ENCODE measurements at places on chromosomes 6 and 20.
A peak's percentile ranks its signal among the peaks of the same experiment; 100 is the strongest.

DNA sequence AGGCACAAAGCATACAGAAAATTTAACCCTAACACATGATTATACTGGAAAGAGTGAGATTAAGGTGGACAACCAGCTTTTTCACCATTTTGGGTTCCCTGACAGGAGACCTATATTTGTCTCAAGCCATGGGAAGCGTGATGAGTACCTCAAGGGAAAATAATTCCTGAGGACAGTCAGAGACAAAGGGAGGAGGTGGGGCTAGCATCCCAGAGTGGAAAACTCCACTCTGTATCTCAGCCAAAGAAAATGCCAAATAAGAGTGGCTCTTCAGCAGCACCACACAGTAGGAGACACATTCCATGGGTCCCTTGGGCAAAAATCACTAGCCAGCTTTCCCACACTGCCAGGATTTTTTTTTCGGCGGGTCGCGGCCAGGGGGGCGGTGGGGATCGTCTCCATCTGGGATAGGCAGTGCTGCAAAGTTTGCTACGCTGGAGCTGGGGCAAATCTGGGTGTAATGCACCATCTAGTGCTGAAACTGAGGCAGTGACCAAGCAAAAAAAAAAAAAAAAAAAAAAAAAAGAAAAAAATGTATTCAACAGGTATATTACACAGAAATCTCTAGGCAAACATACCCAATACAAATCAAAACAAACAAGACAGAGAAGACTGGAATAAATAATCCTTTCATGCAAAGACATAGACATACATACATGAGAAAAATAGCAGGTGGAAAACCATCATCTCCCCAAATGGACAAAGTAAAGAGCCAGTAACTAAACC, 77.3 kb upstream of the SLC35F1 start:
- DNase-seq, result no peak

DNA sequence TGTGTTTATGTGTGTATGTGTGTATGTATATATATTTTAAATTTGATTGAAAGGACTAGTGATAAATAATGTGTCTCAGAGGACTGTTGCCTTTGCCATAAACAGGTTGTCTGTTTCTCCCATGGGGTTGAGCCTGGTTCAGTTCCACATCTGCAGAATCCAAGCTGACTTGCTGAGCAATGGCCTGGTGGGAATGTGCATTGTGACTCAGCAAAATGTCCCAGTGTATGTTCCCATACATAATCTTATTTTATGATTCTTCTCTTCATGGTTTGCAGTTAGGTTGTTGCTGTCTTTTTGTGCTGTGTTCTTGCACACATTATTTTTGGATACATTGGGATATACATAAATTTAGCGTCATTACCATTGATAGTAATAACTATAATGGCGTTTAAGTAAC, 115.6 kb upstream of the SLC24A3 start:
- DNase-seq, result no peak

DNA sequence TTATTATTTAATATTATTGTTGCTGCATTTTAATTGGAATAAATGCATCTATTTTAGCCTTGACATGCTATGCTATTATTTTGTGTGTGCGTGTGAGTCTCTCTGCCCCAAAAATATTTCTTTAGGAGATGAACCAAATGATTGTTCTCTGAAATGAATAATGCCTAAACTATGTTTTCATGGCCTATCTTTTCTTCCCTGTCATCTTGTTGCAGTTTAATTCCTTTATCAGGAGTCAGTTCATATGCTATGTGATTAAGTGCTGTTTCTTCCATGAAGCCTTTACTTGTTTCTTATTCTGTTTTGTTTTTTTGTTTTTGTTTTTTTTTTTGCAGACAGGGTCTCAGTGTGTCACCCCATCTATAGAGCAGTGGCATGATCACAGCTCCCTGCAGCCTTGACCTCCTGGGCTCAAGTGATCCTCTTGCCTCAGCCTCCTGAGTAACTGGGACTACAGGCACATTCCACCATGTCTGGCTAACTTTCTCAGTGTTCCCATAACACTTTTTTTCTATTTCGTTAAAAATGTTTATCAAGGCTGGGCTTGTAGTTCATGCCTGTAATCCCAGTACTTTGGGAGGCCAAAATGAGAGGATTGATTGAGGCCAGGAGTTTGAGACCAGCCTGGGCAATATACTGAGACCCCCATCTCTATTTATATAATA, 25.7 kb downstream of the TPX2 start:
- peak; percentile 18 for DNase-seq

- DNase-seq, result no peak
These were observed 32.9 kb upstream of the TCF21 start for GRCh38 chr6:133855991-133856370.

DNA sequence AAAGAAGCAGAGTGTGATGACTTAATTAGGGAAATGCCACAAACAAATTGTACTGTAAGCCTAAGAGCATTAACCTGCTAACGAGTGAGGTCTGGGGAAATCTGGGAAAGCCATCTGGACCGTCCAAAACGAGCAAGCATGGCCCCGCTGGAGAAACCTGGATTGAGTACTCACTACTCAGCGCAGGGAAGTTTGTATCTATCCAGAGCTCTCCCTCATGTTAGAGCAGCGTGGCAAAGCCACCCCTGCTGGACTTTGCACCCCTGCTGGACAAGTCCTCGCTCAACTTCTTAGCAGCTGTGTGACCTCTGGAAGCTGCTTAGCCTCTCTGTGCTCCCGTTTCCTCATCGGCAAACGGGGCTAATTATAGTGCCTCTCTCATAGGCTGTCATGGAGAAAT, 37.3 kb downstream of the PSMG4 start:
- no peak for DNase-seq

- DNase-seq, result peak; percentile 89
These were observed 179.5 kb downstream of the BTBD9 start for GRCh38 chr6:38460186-38460585.

All from fibroblast of skin of left biceps (primary cell).